Activated T-helper 1 cell treated with anti-CD3 and anti-CD28 coated beads, Interleukin-12 subunit alpha, Interleukin-12 subunit beta, Interleukin-2, Interleukin-4 antibody, amounts not matched to agents 30 ng/mL and 10 ng/mL and 1 ng/mL, durations not matched to agents 14 hours and 24 hours and 36 hours (primary cell): ENCODE measurements at places on chromosomes 3 and 15.

GRCh38 chr3:72692990-72693389, 155.3 kb downstream of the SHQ1 start:
- H3K27me3 ChIP-seq, result no peaks in the 10 kb centered on the region
- H3K36me3 ChIP-seq, result no peaks in the 10 kb centered on the region
- H3K27ac ChIP-seq, result no peak overlapping the region

DNA sequence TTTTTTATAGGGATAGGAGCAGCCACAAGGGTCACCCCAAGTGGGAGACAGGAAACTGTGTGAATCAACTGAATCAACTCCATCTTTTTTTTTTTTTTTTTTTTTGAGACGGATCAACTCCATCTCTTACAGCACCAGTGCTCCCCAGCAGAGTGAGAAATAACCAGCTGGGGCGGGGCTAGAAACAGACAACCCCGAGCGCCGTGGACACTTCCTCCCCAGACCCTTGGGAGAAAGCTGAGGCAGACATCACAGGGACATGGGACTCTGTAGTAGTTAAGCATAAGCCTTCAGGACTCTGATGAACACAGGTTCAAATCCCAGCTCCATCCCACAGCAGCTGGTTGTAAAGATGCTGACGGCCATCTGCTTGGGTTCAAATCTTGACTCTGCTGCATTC, 75.4 kb downstream of the PRICKLE2 start:
- peaks cover 2% of the 10 kb centered on the region for H3K27me3 ChIP-seq
- H3K4me3 ChIP-seq, result no peak overlapping the region
- DNase-seq, result no peak
- H3K36me3 ChIP-seq, result no peaks in the 10 kb centered on the region
- no peak overlapping the region for H3K27ac ChIP-seq

- H3K36me3 ChIP-seq, result peaks cover 10% of the 10 kb centered on the region
- H3K4me1 ChIP-seq, result no peaks in the 10 kb centered on the region
- no peaks in the 10 kb centered on the region for H3K27me3 ChIP-seq
- DNase-seq, result no peak
Measured at GRCh38 chr15:88872106-88872505, 23.2 kb downstream of the HAPLN3 start.

GRCh38 chr3:32431481-32431880, 39.8 kb downstream of the CMTM7 start:
- H3K36me3 ChIP-seq, result peaks cover 6% of the 10 kb centered on the region
- peaks cover 90% of the 10 kb centered on the region for H3K4me1 ChIP-seq
- DNase-seq, result no peak
- no peaks in the 10 kb centered on the region for H3K27me3 ChIP-seq
- peak overlapping the region; percentile 96 for H3K27ac ChIP-seq

DNA sequence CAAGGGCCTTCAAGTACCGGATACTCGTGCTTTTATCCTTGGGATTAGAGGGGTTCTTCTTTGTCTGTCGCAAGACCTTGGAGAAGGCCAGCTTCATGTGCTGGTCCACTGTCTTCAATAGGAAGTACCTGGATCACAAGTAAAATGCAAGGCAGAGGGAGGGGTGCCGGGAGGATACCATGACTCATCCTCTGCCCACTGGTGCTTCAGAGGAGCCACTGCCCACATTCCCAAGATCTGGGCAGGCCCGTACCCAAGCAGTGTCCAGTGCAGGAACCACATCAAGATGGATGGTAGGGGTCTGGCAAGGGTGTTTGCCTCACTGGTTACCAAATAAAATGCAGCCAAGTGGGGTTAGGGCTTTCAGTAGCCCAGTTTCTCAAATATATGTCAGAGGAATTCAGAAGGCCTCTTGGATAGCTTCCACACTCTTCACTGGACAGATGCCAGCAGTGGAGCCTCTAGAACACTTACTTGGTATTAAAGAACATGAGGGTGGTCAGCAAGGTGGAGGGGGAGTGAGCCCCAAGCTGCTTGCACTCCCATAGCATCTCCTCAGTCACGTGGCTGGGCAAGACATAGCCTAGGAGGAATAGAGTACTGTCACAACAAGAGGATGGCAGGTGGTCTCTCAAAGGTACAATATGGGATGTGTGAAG, 3.6 kb upstream of the IMPDH2 start:
- H3K36me3 ChIP-seq, result peaks cover 48% of the 10 kb centered on the region
- H3K4me1 ChIP-seq, result peaks cover 26% of the 10 kb centered on the region
- no peak overlapping the region for H3K27ac ChIP-seq
- H3K4me3 ChIP-seq, result no peak overlapping the region
- no peaks in the 10 kb centered on the region for H3K27me3 ChIP-seq

DNA sequence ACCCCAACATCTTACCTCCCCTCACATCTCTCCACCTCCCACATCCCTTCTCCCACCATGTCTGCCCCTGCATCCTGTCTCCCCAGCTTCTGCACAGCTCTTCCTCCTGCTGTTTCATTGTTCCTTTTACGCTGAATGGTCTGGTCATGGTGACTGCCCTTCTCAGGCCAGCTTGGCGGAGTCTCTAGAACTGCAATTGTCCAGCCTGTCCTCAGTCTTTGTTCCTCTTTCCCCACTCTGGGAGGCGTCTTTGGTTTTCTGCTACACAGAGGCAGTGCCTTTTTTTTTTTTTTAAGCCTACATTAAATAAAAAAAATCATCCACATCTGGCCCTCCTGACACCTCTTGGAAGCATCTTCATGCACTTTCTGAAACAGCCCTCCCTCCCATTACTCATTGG, 49.1 kb upstream of the SEC22A start:
- peaks cover 39% of the 10 kb centered on the region for H3K36me3 ChIP-seq
- no peak for DNase-seq
- H3K27ac ChIP-seq, result peak overlapping the region; percentile 48
- no peak overlapping the region for H3K4me3 ChIP-seq
- no peaks in the 10 kb centered on the region for H3K27me3 ChIP-seq
- H3K4me1 ChIP-seq, result no peaks in the 10 kb centered on the region

GRCh38 chr3:178255315-178255714, 280.9 kb upstream of the KCNMB2 start:
- H3K4me3 ChIP-seq, result no peak overlapping the region
- no peaks in the 10 kb centered on the region for H3K27me3 ChIP-seq
- no peaks in the 10 kb centered on the region for H3K4me1 ChIP-seq
- DNase-seq, result no peak
- no peak overlapping the region for H3K27ac ChIP-seq
- H3K36me3 ChIP-seq, result no peaks in the 10 kb centered on the region

DNA sequence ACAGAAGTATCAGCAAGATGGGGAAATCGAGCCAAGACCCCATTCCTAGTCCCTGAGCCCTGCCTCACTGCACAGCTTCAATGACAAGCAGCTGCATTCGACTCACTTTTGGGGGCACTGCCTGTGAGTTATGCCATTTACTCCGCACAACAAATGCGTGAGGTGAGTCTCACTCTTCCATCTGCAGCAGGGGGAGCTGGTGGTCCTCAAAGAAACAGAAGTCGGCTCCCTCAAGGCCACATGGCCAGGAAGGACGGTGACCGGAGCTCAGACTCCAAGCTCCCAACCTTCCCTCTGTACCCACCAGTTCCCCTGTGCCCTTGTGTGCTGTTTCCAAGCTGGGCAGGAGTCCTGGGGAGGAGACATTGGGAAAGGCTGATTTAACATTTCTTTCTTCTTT, 127.7 kb upstream of the IQSEC1 start:
- no peaks in the 10 kb centered on the region for H3K4me1 ChIP-seq
- H3K27ac ChIP-seq, result no peak overlapping the region
- peaks cover 20% of the 10 kb centered on the region for H3K27me3 ChIP-seq
- H3K36me3 ChIP-seq, result no peaks in the 10 kb centered on the region
